ENCODE measurements at places on chromosomes 3 and 15.

- DNase-seq: no peak
Observed at GRCh38 chr15:33932734-33933133, 35.6 kb upstream of the CHRM5 start.

DNA sequence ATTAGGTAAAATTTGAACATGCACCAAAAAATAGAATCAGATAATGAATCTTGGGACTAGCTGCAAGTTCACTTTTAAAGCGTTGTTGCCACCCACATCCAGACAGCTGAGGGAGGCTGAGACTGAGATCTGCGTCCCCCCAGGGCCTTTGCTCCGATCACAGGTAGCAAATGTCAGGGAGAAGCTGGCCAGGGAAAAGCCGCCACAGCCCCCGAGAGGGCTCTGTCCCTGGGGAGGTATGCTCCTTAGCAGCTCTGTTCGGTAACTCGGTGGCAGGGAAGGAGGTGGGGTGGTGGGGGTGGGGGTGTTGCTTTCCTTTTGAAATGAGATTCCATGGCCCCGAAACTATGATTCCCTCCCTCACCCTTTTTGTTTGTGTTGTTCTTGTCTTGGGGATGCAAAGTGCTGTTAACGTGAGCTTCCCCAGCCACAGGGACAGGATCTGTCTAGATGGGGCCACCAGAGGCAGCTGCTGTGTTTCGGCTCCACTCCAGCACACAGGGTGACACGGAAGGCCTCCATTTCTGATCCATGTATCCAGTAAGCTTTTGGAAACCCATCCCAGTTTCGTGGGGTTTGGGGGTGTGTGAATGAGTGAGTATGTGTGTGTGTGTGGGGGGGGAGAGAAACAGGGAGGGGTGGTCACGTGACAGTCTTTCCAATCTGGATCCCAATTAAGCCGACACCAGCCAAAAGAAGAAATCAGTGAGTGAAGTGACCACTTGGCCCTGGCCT lies 1.1 kb upstream of the MINAR1 start:
- DNase-seq: peak; percentile 34

GRCh38 chr3:150902988-150903387 lies 2.3 kb downstream of the MINDY4B start:
- DNase-seq: no peak

DNA sequence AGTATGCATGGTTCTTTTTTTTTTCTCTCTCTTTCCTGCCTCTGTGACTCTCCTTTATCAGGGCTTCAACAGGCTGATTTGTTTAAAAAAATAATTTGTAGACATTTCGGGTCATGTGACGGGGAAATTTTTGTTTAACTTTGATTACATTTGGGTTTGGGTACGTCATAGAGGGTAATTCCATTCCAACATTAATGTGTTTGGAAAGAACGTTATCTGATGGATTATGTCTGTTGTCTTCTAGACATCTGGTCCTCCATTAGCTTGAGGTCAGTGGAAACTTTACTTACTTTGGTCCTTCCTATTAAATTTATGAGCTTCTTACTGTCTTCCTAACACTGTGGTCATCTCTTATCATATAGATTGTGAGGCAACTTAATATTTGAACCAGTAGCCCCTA lies 80.9 kb downstream of the STT3B start:
- DNase-seq: no peak

- peak; percentile 18 for DNase-seq
Observed at GRCh38 chr3:30107531-30107930, 498.9 kb upstream of the TGFBR2 start.

DNA sequence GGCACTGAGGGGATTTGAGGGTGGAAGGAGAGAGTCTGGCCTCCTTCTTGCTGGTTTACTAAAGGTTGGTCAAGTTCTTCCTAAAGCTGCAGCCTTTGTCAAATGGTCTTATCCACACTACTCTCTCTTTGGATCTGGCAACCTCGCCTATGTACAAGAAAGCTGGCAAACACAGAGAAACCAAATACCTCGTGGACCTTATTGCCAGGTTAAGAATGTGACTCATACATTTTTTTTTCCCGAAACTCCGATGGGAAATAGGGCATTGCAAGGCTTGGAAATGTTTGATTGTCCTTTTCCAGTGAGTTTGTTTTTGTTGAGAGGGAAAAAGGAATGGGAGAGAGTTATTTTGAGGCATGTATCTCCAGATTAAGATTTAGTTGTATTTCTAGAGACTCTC lies 13.9 kb downstream of the EOMES start:
- DNase-seq: no peak

GRCh38 chr3:133994166-133994890 lies 35.4 kb downstream of the SLCO2A1 start:
- DNase-seq: no peak

GRCh38 chr3:134252766-134253165 lies 2.1 kb upstream of the RYK start:
- DNase-seq: no peak

DNA sequence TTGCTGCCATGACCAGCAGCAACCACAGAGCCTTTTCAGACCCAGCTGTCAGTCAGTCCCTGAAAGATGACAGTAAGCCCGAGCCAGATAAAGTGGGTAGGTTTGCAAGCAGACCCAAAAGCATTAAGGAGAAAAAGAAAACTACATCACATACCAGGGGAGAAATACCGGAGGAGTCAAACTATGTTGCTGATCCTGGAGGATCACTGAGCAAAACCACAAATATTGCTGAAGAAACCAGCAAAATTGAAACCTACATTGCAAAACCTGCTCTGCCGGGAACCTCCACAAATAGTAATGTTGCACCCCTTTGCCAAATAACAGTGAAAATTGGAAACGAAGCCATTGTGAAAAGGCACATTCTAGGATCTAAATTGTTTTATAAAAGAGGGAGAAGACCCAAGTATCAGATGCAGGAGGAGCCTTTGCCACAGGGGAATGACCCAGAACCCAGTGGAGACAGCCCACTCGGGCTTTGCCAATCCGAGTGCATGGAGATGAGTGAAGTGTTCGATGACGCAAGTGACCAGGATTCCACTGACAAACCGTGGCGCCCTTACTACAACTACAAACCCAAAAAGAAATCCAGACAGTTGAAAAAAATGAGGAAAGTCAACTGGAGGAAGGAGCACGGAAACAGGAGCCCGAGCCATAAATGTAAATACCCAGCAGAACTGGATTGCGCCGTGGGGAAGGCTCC lies 42.1 kb upstream of the RASA2 start:
- no peak for DNase-seq

GRCh38 chr3:157592769-157593168 lies 89.6 kb upstream of the VEPH1 start:
- DNase-seq: no peak

DNA sequence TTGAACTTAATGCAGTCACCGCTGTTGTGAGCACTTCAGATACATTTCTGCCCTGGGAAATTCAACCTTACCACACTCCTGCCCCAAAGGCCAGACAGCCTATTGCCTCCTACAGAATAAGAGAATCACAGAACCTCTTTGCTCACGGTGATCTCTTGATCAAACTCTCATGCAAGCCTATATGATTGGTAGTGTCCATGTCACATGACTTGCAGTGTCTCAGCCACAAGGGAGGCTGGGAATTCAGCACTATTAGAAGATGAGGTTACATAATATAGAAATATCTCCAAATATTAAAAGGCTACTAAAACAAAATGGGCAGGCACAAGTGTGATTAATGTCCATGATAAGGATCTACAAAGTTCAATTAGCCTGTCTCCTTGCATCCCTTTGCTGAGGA lies 3.8 kb upstream of the PCOLCE2 start:
- DNase-seq: no peak

DNA sequence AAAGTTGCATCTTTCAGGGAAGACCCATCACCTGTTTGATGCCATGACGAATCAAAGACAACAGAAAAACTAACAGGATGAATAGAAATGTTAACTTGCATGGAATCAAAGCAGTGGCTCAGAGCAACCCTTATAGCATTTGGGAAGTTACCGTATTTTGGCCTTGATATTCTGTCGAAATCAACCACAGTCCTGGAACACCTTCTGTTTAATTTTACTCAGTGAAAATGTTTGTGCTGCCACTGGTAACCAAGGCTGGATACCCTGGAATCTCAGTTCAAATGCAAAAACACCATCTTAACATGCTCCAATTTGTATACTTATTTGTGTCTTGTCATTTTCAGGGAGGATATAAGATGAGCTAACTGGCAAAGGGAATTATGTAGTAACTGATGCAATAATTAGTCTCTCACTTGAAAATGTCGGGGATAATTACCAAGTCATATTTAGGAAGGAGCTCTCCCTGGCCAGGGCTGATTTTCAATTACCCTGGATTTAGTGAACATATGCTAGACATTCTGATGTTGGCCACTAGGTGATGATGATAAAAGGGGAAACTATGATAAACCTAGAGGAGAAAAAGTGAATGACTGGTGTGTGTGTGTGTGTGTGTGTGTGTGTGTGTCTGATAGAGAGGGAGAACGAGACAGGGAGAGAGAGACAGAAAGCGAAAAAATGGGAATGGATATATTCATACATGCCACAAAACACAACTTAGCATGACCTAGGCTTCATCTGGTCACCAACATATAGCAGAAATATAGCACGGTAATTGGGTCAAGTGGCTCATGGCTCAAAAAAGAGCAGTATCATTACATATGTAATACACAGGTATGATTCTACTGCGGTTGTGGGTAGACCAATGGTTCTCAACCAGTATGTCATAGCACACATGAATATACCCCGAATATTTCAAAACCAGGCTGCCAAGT lies 19.0 kb upstream of the PRICKLE2 start:
- DNase-seq: no peak

DNA sequence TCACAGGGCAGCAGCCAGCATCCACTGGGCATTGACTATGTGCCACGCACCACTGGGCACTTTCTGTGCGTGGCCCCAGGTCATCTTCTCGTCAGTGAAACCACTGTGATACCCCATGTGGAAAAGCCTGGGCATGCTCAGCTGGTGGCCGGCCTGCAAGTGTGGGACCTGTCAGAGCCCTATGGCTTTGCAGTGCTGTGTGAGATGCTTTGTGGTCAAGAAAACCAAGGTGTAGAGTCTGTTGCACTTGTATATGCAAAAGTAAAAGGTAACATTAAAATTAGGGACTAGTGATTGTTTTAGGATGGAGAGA lies 69.5 kb downstream of the PGPEP1L start:
- DNase-seq: no peak

GRCh38 chr15:69578787-69579583 lies 126.4 kb downstream of the RPLP1 start:
- DNase-seq: no peak

DNA sequence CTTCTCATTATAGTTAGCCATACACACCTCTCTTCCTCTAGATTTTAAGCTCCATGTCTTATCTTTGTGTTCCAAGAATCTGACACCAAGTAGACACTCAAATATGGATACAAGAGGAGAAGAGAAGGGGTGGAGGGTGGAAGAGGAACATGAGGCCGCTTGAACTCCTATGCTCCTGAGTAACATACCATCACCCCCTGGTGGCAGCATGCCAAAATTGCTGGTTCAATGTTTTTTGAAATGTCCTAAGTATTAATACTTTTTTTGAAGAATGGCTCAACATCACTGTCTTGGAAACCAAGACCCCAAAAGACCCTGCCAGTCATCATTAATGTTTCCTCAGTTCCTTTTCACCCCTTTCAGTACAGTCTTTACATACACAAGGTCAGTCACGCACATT lies 71.8 kb upstream of the HACD2 start:
- no peak for DNase-seq

DNA sequence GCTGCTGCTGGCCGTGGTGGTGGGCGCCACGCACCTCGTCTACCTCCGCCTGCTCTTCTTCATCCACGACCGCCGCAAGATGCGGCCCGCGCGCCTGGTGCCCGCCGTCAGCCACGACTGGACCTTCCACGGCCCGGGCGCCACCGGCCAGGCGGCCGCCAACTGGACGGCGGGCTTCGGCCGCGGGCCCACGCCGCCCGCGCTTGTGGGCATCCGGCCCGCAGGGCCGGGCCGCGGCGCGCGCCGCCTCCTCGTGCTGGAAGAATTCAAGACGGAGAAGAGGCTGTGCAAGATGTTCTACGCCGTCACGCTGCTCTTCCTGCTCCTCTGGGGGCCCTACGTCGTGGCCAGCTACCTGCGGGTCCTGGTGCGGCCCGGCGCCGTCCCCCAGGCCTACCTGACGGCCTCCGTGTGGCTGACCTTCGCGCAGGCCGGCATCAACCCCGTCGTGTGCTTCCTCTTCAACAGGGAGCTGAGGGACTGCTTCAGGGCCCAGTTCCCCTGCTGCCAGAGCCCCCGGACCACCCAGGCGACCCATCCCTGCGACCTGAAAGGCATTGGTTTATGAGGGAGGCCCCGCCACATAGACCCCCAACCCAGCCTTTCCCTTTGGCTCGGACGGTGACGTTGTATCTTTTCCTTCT lies 1.1 kb downstream of the GPR27 start:
- peak; percentile 7 for DNase-seq

DNA sequence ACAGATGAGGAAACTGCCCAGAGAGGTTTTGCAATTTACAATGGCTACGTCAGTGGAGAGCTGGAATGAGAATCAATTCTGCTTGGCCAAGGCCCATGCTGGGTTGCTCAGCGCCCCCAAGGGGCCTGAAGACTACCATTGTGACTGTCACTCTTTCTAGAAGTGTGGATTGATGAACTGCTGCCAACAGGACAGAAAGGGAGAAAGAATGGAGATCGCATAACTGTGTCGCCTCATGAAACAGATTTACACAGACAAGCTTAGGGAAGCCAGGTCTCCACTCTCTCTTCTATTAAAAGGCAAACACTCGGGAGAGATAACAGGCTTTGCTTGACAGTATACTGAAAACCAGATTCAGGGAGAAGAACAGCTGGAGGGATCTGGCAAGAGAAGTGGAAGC lies 160.0 kb downstream of the STT3B start:
- no peak for DNase-seq

DNA sequence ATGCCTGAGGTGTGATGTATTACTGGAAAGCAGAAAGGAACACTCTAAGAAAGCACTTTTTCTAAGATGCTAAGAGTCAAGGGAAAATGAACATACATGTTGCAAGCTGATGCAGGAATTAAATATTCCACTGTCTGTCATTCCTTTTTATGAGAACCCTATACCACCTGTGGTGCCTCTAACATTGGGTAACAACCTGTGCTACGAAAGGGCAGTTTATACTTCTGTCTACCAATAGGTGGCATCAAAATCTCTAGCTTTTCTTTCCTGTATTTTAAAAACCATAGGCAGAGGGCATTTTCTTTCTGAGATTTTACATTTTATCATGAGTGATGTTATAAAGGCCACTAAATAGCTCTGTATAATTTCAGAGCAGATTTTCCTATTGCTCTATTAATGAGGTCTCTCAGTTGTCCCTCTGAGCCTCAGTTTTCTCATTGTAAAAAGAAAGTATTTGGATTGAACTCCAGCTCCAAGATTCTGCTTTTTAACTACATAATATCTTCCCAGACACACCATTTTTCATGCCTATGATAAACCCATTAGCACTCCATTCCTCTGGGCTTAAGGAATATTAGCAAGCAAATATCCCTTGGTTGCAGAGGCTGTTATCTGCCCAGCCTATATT lies 3.5 kb upstream of the CPNE4 start:
- no peak for DNase-seq

- DNase-seq: peak; percentile 15
Observed at GRCh38 chr3:22089284-22089683, 338.3 kb upstream of the ZNF385D start.

- no peak for DNase-seq
Observed at GRCh38 chr3:194691481-194692283, 6.0 kb downstream of the FAM43A start.

Measured in left kidney (tissue), 8 donors.